Lung (tissue), 17 donors: ENCODE measurements at places on chromosomes 3 and 15. TPM values are rescaled to one million over a fixed set of nuclear protein-coding genes. Genes with fewer than 3 reads are reported as not detected.

The CFAP91 gene
- total RNA-seq: 18.7 TPM

- no peaks in the 10 kb centered on the region for H3K4me1 ChIP-seq
- H3K27me3 ChIP-seq: no peaks in the 10 kb centered on the region
- no peak for DNase-seq
- no peak overlapping the region for H3K27ac ChIP-seq
- no peak overlapping the region for H3K4me3 ChIP-seq
Observed at GRCh38 chr15:97171556-97171955, 788.9 kb upstream of the ARRDC4 start.

- H3K4me3 ChIP-seq: no peak overlapping the region
- no peaks in the 10 kb centered on the region for H3K4me1 ChIP-seq
- no peaks in the 10 kb centered on the region for H3K36me3 ChIP-seq
Observed at GRCh38 chr3:23435318-23435717, 232.2 kb downstream of the UBE2E2 start.

GRCh38 chr3:114389156-114389555 is 95.3 kb downstream of the TIGIT start:
- DNase-seq: no peak
- no peak overlapping the region for H3K4me3 ChIP-seq
- H3K27me3 ChIP-seq: no peaks in the 10 kb centered on the region
- H3K4me1 ChIP-seq: peaks cover 6% of the 10 kb centered on the region

DNA sequence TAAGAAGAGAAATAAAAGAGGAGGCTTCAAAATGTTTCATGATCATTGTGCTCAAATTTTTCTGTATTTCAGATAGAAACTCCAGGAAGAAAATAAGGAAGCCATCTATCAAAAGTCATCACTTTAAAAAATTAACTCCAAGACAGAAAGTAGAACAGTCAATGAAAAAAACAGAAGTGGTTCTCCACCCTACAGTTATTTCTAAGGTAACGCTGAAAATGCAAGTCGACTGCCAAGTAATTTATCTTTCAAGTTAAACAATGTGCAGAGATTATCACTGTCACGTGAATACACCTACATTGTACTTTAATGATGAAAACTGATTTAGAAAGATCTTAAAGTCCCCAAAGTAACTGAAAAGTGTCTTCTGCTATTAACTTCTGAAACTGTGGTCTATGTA is 78.5 kb upstream of the SNRPA1 start:
- peaks cover 13% of the 10 kb centered on the region for H3K4me1 ChIP-seq
- H3K4me3 ChIP-seq: no peak overlapping the region
- no peak overlapping the region for H3K27ac ChIP-seq
- no peak for DNase-seq
- no peaks in the 10 kb centered on the region for H3K36me3 ChIP-seq
